ENCODE measurements at places on chromosomes 2 and 18.

- DNase-seq = no peak
These were observed 291.6 kb downstream of the CMPK2 start for GRCh38 chr2:6574121-6574520.

DNA sequence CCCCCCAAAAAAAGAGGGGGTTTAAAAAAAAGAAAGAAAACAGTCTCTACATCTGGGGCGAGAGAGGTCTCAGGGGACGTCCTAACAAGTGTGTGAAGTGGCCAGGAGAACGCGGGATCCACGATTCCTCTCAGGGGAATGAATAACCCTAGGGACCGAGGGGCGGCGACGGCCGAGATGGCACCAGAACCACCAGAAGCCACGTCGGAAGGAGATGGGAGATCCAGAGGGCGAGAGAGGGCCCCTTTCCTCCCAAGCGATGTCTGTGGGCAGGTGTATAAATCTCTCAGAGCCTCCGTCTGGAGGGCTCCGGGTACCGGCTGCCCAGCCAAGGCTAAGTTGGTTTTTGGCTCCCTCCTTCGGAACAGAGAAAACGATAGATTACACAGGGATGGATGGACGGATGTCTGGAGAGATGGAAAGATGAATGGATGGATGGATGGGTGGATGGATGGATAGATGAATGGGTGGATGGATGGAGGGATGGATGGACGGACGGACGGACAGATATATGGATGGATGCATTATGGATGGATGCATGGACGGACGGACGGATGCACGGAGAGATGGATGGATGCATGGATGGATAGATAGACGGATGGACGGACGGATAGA, 1.7 kb downstream of the EPHA4 start:
- no peak for DNase-seq

DNA sequence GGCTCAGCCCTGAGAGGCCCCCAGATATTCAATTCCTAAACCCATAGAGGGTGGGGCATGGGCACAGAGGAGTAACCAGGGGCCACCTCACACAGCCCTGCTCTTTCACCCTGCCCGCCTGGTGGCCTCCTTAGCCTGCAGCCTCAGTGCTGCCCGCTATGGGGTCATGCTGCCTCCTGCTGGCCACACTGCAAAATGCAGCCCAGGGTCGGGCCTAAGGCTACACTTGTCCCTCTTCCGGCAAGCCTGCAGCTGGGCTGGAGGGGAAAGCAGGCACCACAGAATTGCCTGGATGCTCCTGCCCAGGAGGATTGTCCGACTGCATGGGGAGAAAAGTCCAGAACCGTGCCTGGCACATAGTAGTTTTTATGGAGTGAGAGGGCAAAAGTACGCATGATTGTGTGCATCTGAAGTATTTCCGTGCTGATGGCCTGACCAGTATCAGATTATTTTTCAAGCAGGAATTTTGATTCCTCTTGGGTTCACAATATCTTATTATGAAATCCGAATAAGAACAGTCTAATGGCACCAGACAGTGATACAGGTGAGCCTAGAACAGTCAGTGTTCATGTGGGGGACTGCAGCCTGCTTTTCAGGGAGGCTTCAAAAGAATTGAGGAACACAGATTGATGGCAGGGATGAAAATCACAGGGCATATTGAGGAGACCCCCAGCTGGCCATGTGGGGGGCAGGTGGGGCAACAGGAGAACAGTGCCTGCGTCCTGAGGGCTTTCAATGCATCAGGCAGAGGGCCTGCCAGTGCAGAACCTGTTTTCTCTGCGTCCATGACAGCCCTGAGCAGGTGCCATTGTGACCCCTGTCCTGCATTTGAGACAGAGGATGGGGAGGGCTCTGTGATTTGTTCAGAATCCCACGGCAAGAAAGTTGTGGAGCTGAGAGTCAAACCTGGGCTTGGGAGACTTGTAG, 51.2 kb upstream of the ALPP start:
- peak; percentile 71 for DNase-seq

- no peak for DNase-seq
These were observed 36.1 kb downstream of the MRPL35 start for GRCh38 chr2:86235196-86235980.

GRCh38 chr2:36476411-36476810, 120.8 kb downstream of the CRIM1 start:
- DNase-seq = no peak

GRCh38 chr2:237485304-237485703, 1.7 kb upstream of the MLPH start:
- no peak for DNase-seq

DNA sequence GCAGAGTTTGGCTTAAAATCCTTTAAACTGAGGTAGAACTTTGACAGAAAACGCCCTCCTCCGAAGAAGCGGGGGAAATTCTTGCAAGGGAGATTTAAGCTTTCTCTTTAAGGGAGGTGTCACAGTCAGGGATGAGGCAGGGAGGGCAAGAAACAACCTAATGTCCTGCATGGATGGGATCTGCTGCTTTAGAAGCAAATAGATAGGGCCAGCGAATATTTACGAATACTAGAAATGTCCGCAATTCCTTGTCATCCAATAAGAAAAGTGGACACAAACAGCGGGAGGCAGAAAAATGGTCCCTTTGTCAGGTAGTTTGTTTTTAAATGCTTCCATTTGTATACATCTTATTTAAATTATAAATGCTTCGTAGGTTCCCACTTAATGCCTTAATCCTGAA, 12.0 kb downstream of the MEIS1 start:
- no peak for DNase-seq

DNA sequence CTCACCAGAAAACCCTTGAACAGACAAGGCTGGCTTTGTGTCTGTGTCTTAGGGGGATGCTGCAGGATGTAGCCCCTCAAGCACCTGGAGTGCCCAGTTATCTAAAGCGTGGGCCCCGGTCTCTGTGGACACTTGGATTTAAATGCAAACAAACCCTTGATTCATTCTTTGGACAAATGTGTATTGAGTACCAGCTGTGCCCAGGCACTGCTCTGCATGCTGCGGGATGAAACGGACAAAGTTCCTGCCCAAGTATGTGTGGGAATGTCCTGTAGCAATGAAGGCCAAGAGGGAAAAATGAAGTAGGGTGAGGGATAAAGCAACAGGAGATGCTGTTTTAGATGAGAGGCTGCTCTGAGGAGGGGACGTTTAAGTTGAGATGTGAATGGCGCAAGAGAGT, 53.9 kb downstream of the BOLA3 start:
- DNase-seq = no peak

GRCh38 chr2:160463245-160463644, 30.4 kb downstream of the RBMS1 start:
- no peak for DNase-seq

DNA sequence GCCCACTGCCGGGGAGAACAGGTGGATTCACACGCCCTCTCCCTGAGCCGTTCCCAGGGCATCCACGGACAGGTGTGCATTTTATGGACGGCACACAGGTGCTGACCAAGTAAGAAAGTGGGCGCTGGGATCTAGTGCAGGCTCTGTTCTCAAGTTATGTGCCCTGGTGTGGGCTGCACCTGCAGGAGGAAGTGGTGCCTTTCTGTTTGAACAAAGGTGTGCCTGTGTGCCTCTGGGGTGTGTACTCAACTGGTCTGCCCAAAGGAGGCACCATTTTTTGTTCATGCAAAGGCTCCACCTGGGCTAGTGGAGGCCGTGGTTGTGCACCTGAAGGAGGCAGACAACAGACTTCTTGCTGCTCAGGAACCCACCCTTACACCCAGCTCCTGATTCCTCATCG, 88.2 kb upstream of the HK2 start:
- DNase-seq = no peak

DNA sequence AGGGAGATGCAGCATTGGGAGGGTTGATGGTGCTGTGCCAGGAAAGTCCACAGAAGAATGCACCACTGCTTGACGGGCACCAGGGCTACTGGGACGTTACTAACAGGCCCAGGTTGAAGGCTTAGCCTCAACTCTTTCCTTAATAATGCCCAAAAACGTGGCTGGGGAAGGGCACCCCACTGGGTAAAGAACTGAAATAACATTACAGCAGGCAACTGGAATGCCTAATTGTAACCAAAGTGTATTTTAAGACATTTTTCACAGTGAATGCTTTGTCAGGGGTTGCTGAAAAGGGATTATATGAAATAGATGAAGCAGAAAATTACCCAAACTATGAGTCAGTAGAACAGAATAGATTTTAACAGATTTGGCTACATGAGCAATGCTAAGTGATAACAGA, 191.3 kb downstream of the CMPK2 start:
- no peak for DNase-seq

GRCh38 chr18:26405190-26405801, 143.1 kb downstream of the KCTD1 start:
- DNase-seq = no peak

DNA sequence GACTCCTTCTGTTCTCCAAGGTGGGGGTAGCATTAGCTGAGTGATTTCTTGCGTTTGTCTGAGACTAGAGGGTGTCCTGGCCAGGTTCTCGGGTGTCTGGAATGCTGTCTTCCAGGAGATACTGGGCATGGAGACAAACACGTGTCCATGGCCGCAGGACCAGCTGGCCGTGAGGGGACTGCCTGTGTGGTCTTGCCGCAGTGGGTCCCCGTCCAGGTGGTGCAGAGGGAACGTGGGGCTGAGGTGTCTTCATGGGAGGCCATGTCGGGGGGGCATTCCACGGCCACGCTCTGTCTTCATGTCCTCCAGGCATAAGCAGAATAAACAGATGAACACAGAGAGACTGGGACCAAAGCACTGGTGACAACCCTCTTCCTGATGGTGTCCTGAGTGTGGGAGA, 66.6 kb downstream of the SMIM21 start:
- DNase-seq = no peak

- no peak for DNase-seq
These were observed 23.0 kb downstream of the COPS9 start for GRCh38 chr2:240112914-240113690.

DNA sequence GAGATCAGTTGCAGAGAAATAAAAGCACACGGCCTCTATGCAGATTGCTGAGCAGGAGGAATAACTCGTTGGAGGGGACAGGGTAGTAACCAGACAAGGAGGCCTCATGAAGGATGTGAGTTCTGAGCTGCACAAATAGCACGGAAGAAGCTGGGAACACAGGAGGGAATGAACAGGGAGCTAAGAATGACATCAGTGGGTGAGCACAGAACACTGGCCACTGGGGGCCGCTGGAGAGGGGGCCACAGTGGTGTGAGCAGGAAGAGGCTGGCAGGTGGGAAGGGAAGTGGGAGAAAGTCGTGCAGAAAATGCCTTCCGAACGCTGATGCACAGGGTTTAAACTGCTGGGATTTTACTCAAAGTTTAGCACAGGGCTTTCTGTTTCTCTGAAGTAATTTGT, 61.0 kb downstream of the ZAP70 start:
- no peak for DNase-seq

DNA sequence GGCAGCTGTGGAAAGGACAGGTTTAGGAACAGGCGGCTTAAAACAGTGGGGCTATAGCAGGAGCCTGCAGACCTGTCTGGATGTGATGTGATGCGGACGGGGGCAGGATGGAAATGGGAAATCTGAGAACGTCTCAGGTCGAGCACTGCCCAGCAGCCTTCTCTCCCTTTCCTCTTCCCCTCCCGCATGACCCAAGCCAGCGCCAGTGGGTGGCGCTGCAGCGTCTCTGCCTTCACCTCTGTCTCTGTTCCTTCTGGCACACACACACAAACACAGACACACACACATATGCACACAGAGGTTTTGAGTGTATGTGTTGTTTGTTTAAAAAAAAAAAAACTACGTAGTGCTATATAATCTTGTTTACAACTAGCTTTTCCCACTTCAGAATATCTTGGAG, 82.0 kb upstream of the SLC66A3 start:
- no peak for DNase-seq

- no peak for DNase-seq
These were observed 37.3 kb downstream of the PTCD3 start for GRCh38 chr2:86143307-86143706.

GRCh38 chr18:76834379-76834778, 12.0 kb downstream of the ZNF236 start:
- DNase-seq = no peak

DNA sequence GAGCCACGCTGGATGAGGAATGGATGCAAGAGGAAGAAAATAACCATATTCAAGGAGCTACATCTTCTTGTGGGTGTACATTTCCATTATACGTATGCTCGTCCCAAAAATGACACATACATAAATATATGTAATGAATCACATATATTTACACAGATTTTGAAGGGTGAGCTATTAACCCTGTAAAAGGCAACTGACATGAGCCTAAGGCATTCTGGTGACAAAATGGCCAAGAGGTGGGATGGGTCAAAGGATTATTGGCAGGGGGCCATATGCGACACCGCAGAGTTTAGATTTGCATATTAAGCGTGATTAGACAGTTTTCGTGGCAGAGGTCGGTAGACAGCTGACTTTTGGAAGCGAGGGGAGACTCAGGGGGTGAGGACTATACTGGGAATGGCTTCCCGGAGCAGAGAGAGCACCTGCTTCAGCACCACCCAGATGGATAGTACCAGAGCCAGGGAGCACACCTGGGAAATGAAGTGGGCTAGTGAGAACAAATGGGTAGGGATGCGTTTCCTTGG, 431 bp upstream of the CNRIP1 start:
- no peak for DNase-seq

DNA sequence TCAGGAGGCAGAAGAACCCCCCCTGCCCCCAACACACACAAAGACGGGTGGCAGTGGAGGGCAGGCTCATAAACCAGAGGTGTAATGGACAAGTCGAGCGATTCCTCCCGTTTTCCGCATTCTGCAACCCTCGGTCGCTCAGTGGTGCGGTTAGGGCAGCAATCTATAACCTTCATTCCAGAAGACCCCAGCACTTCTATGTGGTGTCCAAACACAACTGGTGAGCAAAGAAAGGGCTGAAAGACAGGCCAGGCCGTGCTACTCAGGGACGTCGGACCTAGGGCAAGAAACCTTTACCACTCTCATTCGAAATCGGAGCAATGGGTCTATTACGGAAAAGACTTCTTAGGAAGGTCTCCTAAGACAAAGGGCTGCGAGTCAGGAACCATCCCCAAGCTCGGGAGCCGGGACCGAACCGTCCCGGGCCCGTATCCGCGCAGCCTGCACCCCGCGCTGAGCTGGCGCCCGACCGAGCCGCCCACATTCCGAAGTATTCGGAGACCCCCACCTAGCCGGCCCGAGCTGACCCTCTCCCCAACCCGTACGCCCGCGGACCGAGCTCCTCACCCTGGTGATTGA, 568 bp downstream of the ARL5A start:
- no peak for DNase-seq

DNA sequence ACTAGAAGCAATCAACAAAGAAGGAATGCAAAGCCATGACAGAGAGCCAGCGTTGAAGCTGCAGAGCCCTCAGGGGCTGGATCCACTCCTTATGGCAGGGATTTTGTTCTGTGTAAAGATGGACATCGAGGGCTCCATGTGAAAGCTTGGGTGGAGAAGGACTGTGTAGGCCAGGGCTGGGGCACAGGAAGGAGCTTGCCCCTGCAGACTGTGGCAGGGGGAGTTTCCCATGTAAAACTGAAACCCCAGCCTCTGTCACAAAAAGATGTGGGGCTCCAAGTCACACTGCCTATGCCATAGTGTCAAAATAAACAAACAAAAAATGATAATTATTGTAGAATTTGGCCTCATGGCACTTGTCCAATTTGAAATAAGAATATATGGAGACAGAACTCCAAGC, 408.7 kb upstream of the HS6ST1 start:
- DNase-seq = no peak
